CD4-positive, alpha-beta T cell treated with Interleukin-21 for 1 hour (primary cell): ENCODE measurements at places on chromosomes 7 and 10.

- DNase-seq = no peak
Observed at GRCh38 chr7:99229234-99229633, 21.3 kb upstream of the KPNA7 start.

GRCh38 chr10:72132854-72133253 is 44.5 kb upstream of the SPOCK2 start:
- no peak for DNase-seq

- DNase-seq = no peak
Observed at GRCh38 chr7:111568870-111569462, 6.7 kb upstream of the IMMP2L start.

- DNase-seq = no peak
Observed at GRCh38 chr7:159271781-159272180, 127.1 kb upstream of the VIPR2 start.

DNA sequence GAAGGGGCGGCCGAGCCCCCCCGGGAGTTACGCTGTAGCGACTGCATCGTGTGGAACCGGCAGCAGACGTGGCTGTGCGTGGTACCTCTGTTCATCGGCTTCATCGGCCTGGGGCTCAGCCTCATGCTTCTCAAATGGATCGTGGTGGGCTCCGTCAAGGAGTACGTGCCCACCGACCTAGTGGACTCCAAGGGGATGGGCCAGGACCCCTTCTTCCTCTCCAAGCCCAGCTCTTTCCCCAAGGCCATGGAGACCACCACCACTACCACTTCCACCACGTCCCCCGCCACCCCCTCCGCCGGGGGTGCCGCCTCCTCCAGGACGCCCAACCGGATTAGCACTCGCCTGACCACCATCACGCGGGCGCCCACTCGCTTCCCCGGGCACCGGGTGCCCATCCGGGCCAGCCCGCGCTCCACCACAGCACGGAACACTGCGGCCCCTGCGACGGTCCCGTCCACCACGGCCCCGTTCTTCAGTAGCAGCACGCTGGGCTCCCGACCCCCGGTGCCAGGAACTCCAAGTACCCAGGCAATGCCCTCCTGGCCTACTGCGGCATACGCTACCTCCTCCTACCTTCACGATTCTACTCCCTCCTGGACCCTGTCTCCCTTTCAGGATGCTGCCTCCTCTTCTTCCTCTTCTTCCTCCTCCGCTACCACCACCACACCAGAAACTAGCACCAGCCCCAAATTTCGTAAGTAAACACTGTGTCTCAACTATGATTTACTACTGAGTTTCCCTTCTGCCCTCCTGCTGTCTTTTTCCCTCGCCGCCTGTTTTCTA is 666 bp downstream of the NRG3 start:
- no peak for DNase-seq

GRCh38 chr10:78595269-78595619 is 473.5 kb upstream of the ZMIZ1 start:
- DNase-seq = no peak

DNA sequence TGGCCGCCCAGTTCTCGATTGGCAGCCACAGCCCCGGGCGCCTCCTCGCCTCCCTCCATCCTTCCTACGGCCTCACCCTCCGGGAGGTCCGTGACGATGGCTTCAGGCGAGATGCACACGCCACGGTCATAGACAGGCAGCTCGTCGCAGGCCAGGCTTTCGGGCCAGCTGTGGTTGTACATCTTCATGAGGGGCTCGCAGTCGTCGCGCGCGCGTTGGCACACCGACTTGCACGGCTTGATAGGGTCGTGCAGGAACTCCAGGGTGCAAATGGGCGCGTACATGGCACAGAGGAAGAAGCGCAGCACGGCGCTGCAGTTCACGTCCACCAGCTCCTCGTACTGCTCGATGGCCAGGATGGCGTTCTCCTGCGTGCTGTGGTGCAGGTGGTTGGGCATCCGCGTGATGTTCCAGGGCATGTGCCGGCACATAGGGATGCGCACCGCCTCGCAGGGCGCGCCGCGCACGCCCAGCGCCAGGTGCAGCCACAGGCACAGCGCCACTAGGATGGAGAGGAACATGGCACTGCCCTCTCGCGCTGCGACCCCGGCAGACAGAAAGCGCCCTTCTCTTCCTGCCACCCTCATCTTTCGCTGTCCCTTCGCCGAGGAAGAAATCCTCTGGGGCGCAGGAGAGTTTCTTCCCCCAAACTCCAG is 472 bp downstream of the SFRP4 start:
- no peak for DNase-seq

DNA sequence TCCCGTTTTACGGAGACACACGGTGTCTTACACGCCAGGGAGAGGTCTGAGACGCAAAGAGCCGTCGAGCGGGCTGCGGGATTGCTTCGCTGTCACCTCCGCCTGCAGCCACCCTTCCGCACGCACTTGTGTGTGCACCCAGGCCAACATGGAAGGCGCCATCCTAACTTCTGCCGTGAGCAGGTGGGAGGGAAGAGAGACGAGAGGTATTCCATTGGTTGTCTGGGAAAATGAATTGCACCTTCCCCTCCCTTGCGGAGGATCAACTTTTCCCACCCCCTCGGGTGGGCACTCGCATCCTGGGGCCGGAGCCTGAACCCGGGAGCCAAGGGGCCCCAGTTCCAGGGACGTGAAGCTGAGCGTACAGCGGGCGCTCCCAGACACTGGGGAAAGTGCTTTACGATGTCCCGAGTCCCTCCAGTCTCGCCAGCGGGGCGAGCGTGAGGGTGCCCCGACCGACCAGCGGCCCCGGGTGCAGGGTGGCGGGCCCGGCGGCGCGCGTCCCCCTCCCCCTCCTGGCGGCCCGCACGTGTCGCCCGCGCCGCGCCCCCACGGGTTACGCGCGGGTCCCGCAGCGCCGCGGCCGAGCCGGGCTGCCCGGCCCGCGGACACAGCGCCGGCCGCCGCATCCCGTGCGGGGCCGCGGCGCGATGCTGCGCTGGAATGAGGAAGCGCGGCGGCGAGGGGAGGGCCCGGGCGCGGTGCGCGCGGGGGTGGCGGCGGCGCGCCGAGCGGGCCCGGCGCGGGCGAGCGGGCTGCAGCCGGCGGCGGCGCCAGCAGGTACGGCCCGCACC is 984 bp upstream of the IKZF1 start:
- DNase-seq = peak; percentile 37

- no peak for DNase-seq
Observed at GRCh38 chr10:93346694-93347093, 135.4 kb downstream of the MYOF start.

- no peak for DNase-seq
Observed at GRCh38 chr10:8575620-8576019, 521.1 kb downstream of the GATA3 start.

DNA sequence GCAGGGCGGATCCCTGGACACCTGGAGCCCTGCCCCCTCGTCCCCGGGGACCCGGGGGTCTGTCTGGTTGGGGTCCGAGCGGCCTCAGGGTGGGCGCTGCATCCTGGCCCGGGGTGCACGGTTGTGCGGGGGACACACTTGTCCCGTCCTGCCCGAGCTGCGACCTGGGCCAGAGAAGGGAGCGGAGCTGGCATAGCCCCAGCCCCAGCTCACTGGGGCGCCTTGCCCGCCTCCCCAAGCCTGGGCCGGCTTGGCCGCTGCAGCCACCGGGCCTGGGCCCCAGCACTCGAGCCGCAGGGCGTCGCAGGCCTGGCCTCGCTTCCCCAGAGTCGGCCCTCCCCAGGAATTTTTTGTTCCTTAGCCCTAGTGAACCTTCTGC is 54.5 kb downstream of the GLRX3 start:
- DNase-seq = no peak

DNA sequence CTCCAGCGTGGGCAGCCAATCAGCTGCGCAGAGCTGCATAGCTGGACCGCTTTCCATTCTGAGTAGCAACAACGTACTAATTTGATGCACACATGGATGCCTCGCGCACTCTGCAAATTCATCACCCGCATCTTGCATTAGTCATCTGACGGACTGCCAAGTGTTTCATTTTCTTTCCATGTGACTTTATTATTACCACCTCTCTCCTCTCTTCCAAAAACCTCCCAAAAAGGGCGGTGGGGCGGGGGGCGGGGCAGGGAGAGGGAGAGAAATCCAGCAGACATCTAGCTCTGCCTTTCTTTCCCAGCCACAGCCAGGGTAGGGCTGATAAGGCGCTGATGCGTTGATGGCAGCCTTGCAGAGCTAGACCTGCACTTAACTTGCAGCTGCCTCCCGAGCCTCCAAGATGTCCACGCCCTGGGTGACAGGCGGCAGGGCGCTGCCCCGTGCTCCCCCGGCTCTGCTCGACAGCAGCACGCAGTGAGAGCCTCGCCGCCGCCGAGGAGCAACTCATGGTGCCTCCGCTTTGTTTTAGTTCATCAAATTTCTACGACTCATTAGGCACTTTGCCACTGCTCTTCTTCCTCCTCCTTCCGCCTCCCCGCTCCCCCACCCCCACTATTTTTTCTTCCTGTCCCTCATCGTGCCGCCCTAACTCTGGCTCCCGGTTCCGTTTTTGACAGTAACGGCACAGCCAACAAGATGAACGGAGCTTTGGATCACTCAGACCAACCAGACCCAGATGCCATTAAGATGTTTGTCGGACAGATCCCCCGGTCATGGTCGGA is 147.3 kb downstream of the CELF2 start:
- peak; percentile 76 for DNase-seq

- no peak for DNase-seq
Observed at GRCh38 chr10:26432938-26433337, 5.2 kb upstream of the APBB1IP start.

- no peak for DNase-seq
Observed at GRCh38 chr10:132237871-132238270, 51.1 kb downstream of the DPYSL4 start.

- DNase-seq = no peak
Observed at GRCh38 chr7:16204953-16205352, 216.4 kb downstream of the CRPPA start.

GRCh38 chr10:121378251-121378801 is 219.9 kb downstream of the FGFR2 start:
- DNase-seq = no peak

DNA sequence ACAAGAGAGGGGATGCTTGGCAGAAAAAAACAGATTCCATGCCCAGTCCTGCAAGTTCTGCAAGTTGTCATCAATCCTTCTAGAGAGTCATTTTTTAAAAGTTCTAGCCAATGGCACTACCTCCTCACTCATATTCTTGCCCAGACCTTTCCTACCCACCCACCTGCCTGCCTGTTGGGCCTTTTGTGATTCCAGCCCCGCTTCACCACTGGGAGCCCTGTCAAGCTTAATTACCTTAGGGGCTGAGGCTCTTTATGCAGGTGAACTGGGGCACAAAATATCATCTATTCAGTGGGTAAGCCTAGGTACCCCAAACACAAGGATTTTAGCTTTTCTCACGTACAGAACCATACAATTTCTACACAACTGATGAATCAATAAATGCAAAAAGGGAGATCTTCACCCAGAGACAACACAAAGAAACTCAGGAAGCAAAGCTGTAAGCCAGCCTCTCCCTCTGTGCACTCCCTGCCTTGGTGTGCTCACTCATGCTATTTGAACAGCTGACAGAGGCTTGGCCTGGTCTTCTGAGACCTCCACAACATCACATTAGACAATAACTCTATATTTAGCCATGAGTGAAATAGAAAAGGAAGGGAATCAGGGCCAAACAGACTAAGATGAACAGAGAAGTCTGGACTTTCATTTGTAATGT is 222.6 kb downstream of the HTR7 start:
- DNase-seq = no peak

- DNase-seq = peak; percentile 12
Observed at GRCh38 chr10:104127411-104127810, 5.4 kb downstream of the SFR1 start.

DNA sequence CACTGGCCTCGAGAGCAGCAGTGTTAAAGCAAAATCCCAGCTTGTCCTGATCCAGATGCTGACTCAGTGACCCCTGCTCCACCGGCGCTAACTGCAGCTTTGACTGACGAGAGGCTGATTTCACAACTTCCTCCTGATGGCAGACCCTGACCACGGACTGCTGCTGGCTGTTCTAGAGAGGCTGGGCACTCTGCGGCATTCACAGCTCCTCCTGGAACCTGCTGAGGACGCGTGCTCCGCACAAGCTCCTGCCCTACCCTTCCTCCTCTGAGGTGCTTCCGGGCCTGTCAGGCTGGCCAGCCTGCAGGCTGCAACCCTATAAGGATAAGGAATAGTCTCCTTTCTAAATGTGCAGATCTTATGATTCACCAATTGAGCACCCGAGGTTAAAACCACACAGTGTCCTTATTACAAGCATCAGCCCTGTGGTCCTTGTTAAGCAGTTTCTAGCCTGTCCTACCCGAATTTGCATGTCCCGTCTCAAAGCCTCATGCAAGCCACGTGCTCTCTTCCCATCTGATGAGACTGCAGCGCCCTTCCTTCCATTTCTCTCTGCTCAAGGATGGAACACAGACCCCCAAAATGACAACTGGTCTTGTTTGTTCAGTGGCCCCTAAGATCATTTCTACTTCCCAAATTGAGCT is 35.5 kb upstream of the NCAPG2 start:
- DNase-seq = no peak

DNA sequence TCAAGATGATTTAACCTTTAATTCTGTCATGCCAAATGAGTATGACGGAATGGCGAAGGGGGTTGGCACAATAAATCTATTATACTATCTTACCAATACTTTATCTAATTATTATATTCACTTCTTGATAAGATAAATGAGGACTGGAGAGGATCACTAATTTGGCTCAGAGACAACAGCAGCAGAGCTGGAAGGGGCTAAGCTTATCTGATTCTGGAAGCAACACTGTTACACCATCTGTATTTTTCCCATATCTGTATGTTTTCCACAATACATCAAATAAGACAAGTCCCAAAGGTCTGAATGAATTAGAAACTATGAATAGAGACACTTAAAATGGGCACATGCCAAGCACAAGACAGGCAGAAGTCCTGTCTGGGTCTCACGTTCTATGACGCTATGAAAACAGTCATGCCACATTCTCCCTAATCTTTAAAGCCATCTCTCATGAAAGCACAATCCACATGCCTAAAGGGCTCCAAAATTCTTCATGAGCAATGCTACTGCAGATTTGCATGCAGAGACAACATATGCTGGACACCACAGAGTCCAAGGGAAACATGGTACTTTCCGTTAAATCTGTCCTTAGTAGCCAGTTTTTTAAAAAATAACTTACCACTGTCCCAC is 88.3 kb downstream of the SLC25A13 start:
- no peak for DNase-seq

GRCh38 chr10:124450012-124450782 is at the start of gene NKX1-2:
Gene NKX1-2 (minus strand): TSS chr10:124450035. CDS start chr10:124449943, 92 bp downstream.
- no peak for DNase-seq

DNA sequence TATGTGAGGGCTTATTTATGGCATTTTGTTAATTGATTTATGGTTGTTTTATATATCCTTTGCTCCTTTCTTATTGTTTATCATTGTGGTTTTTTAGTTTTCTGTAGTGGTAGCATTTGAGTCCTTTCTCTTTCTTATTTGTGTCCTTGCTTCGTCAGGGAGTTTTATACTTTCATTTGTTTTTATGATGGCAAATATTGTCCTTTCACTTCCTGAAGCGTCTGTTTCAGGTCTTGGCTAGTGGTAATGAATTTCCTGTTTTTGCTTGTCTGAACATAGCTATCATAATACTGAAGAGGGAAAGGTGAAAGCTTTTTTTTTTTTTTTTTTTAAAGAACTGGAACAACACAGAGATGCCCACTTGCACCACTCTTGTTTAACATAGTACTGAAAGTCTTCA is 228.2 kb downstream of the ATRNL1 start:
- no peak for DNase-seq

GRCh38 chr10:113473011-113473410 is 79.8 kb upstream of the HABP2 start:
- no peak for DNase-seq

- DNase-seq = no peak
Observed at GRCh38 chr10:60465801-60466200, 76.1 kb upstream of the ANK3 start.
